ENCODE measurements at places on chromosomes 12 and 14. TPM values are rescaled to one million over a fixed set of nuclear protein-coding genes. Genes with fewer than 3 reads are reported as not detected.
A peak's percentile ranks its signal among the peaks of the same experiment; 100 is the strongest.

Gene ACVRL1
- total RNA-seq, result not detected

GRCh38 chr12:107774349-107775029 is at the start of gene ASCL4:
Gene ASCL4 (plus strand): TSS chr12:107774704. CDS start chr12:107775219, 515 bp downstream.
- DNase-seq, result no peak
- no peak within 1 kb of the TSS for H3K4me3 ChIP-seq
- H3K4me1 ChIP-seq, result peaks cover 5% of the 10 kb centered on the region
- peaks cover 18% of the 10 kb centered on the region for H3K27me3 ChIP-seq
- H3K27ac ChIP-seq, result no peak within 1 kb of the TSS

DNA sequence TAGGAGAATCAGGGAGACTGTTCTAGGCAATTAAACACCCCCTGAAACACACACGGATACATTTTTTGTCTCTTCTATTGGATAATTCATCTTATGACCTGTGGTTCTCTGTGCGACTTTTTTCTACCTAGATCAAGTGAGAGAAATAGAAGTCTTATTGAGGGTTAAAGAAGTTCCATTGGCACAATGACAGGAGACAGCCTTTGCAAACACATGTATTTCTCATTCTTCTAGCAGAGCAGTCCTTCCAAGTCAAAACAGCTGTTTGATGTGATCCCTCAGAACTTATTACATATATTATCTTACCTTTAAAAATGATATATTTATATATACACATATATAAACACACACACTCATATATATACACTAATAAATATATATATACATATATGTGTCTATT is 496.7 kb downstream of the SLC6A15 start:
- H3K36me3 ChIP-seq, result no peaks in the 10 kb centered on the region
- H3K27me3 ChIP-seq, result no peaks in the 10 kb centered on the region
- DNase-seq, result no peak
- no peak overlapping the region for H3K27ac ChIP-seq
- no peaks in the 10 kb centered on the region for H3K4me1 ChIP-seq
- H3K4me3 ChIP-seq, result no peak overlapping the region

GRCh38 chr14:61889914-61890351 is 127.7 kb downstream of the SNAPC1 start:
- H3K36me3 ChIP-seq, result no peaks in the 10 kb centered on the region
- no peak for DNase-seq
- H3K4me1 ChIP-seq, result peaks cover 10% of the 10 kb centered on the region
- H3K4me3 ChIP-seq, result no peak overlapping the region
- H3K27ac ChIP-seq, result peak overlapping the region; percentile 75

DNA sequence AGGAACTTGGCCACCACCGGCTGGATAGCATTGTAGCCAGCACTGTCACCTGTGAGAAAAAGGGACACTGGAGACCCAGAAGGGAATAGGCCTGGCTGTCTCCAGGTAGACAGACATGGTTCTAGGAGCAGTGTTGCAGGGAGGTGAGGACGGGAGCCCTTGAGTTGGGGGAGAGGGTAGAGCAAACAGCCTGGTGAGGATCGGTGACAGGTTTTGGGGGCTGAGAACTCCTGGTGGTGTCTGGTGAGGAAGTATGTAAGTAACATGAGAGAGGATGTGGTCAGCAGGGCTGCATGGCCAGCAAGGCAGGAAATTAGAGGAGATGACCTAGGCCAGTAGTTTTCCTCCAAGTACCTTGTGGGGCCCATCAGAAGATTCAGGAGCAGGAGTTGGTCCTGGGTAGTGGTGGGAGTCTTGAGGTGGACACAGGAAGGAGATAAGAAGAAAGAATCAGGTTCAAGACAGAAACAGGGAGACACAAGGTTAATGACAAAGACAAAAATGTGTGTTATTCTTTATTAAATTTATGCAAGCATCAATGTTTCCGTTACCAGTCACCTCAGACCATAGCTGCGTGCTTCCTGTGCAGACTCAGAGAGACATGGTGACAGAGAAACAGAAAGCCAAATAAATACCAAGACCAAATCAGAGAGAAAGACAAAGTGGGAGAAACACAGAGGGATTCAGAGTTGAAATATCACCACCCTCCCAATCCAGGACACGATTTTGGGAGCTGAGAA is at the start of gene ARHGAP9:
ARHGAP9 (minus strand) TSS at position 491 of the 740 bp plus-strand sequence; CDS start at position 31, 460 bp downstream.
- peak; percentile 69 for DNase-seq
- H3K27me3 ChIP-seq, result no peaks in the 10 kb centered on the region
- peaks cover 7% of the 10 kb centered on the region for H3K36me3 ChIP-seq

DNA sequence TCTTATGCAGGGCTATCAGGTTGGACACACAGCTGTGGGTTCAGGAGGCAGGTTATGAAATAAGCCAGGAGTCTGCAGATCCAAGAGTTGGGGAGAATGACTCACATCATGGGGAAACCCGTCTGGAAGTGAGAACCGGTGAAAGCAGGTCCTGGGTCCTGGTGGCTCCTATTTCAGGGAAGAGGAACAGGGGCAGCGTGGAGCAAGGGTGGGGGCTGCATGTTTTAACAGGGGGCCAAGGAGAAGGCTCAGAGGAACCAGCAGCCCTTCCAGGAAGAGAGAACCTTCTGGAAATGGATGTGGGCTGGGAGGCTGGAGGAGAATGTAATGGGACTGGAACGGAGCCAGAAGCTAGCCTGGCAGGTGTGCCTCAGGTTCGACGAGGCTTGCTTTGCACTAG is 7.8 kb upstream of the KRT74 start:
- no peaks in the 10 kb centered on the region for H3K27me3 ChIP-seq
- no peak overlapping the region for H3K27ac ChIP-seq
- DNase-seq, result no peak
- H3K36me3 ChIP-seq, result no peaks in the 10 kb centered on the region

All from natural killer cell (primary cell).